ENCODE measurements at places on chromosomes 6 and 20.

- DNase-seq, result no peak
These were observed 89.9 kb downstream of the BTBD9 start for GRCh38 chr6:38549795-38550194.

GRCh38 chr6:18586133-18586532, 199.0 kb downstream of the RNF144B start:
- no peak for DNase-seq

GRCh38 chr6:111566222-111566734, 39.4 kb downstream of the TRAF3IP2 start:
- DNase-seq, result no peak

DNA sequence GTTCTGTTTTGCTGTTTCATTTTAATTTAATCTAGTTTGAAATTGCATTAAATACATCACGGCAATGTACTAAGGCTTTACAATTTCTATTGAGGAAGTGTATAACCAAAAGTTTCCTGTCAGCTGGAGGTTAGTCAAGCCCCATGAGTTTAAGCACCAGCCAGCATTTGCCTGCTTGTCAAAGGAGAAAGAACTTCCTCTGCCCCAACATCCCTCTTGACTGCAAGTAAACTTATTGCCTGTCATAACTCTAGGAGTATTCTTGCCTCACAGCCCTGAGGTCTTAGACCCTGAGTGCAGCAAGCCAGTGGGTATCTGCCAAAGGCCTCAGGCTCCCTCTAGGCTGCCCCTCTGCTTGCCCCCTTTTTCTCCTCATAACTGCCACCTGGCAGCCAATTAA, 106.7 kb upstream of the INSM1 start:
- no peak for DNase-seq

DNA sequence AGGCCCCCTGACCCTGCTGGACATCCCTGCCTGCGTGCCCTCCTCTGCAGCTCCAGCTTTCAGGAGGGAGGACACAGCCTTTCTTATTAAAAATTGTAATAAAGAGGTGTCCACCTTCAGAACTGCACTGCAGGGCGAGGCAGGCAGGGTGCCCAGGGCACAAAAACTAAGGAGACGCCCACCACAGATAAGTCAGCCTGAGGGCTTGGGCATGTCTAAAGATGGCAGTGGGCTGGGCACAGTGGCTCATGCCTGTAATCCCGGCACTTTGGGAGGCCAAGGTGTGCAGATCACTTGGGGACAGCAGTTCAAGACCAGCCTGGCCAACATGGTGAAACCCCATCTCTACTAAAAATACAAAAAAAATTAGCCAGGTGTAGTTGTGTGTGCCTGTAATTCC, 7.0 kb upstream of the C20orf144 start:
- no peak for DNase-seq

DNA sequence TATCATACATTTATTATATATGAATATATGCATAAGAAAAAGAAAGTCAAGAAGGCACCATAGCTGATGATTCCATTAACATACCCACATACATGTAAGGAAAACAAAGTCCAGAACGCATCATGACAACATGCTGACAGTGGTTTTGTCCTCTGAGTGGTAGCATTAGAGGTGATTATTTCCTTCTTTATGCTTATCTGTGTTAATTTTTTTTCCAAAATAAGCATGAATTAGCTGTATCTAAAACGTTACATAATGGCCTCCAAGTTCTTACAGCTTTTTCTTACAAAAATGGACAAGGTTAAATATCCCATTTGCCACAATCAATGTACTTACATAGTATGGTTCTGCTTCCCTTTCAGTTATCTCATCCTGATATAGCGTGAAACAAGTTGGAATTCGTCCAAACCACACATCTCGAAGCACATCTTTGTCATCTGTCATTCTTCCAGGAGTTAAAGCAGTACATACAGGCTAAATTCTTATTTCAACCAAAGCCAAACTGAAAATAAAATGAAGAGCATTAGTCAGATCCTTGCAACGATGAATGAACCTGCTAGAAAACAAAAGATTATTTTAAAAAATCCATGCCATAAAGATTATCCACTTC, 9.7 kb downstream of the ATG5 start:
- DNase-seq, result no peak

- no peak for DNase-seq
These were observed 425.3 kb upstream of the BTBD3 start for GRCh38 chr20:11492386-11492785.

GRCh38 chr20:23554401-23554800, 13.9 kb downstream of the CST9L start:
- no peak for DNase-seq

All from stimulated activated CD4-positive, alpha-beta T cell treated with anti-CD3 and anti-CD28 coated beads, TNF-alpha, amount 100 ng/mL, for 1 hour (primary cell).